CD4-positive, alpha-beta T cell treated with Interleukin-4 for 1 hour (primary cell): ENCODE measurements at places on chromosomes 11 and 22.
A peak's percentile ranks its signal among the peaks of the same experiment; 100 is the strongest.

GRCh38 chr11:23405350-23405937, 545.2 kb upstream of the CCDC179 start:
- DNase-seq, result no peak

GRCh38 chr11:35338921-35339320, 80.4 kb downstream of the SLC1A2 start:
- no peak for DNase-seq

- DNase-seq, result no peak
These were observed 59.7 kb upstream of the RAG2 start for GRCh38 chr11:36657610-36658267.

DNA sequence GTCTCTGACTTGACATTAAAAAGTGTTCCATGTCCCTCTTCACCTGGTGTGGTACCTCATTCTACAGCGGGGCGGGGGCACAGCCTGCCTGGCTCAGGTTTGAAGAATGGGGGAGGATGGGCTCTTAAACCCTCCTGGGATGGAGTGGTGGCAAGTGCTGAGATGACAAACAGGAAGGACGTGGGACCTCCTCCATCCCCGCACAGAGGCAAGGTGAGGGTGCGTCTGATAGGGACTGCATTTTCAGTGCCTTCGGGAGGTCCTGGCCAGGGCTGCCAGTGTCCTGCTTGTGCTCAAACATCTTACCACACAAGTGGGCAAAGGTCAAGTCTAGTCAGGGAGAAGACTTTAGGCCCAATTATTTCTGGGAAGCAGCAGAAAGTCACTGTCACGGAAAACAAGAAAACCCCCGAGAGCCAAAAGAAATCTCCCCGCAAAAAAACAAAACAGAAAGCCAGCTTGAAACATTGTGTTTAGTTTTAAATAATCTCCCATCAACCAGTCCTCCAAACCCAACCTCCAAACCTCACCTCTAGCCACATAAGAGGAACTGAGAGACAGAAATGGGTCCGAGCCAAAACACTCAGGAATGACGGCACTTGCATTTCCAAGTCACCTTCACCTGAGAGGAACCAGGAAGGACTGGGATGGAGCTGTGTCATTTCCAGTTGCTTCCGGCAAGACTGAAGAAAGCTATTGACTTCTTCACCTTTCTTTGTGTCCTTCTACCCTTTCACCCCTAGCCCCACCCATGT, 966.5 kb downstream of the NTM start:
- no peak for DNase-seq

GRCh38 chr11:111081021-111081511, 164.5 kb upstream of the POU2AF2 start:
- DNase-seq, result no peak

GRCh38 chr11:119339589-119340334, 921 bp downstream of the C1QTNF5 start:
- no peak for DNase-seq

DNA sequence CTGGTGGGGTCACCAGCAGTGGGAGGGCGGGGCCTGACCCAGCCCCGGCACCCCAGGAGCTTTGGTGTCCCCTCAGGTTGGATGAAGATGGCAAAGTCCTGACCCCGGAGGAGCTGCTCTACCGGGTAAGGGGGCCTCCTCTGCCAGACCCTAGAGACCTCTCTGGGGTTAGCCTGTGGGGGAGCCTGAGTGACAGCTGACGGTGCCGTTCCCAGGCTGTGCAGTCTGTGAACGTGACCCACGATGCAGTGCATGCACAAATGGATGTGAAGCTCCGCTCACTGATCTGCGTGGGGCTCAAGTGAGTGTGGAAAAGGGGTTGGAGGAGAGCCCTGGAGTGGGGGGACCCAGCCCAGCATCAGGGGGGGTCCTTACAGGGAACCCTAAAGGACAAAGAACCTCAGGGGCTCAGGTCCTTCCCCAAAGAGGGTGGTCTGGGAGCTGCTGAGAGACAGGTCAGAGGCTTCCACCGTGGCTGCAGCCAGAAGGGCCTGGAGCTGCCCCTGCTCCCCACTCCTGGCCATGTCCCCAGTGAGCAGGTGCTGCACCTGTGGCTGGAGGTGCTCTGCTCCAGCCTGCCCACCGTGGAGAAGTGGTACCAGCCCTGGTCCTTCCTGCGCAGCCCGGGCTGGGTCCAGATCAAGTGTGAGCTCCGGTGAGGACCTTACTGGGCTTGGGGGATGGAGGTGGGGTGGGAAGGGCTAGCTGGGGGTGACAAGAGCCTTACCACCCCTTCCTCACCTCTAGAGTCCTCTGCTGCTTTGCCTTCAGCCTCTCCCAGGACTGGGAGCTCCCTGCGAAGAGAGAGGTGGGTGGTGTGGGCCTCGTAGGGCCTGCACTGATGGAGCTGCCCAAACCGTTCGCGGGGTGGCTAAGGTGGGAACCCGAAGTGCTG, 38.6 kb downstream of the SGSM3 start:
- no peak for DNase-seq

- peak; percentile 97 for DNase-seq
These were observed at the start of gene FOSL1 for GRCh38 chr11:65900125-65900898. Gene FOSL1, minus strand, starts transcription at chr11:65900388. Its CDS starts 49 bp downstream, at chr11:65900339.
